T-helper 2 cell (primary cell): ENCODE measurements at places on chromosomes 6 and 20.

- DNase-seq, result no peak
These were observed 71.7 kb upstream of the RNF24 start for GRCh38 chr20:4086771-4087687.

DNA sequence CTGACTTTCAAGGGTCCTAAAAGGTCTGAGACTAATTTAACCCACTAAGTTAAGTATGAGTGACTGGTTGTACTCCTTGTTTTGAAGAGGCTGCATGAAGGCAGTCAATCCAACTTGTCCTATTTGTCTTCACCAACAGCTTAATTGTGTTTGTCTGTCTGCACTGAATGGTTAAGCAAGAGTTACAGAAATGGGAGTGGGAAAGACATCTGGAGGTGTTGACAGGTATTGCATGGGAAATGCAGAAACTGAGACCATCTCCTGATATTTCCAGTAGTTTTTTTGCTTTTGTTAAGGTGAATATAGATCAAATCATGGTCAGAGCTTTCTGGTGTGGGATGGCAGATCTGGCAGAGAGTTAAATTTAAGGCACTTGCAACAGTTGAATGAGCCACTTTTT is 6.5 kb downstream of the FUT9 start:
- DNase-seq, result no peak

DNA sequence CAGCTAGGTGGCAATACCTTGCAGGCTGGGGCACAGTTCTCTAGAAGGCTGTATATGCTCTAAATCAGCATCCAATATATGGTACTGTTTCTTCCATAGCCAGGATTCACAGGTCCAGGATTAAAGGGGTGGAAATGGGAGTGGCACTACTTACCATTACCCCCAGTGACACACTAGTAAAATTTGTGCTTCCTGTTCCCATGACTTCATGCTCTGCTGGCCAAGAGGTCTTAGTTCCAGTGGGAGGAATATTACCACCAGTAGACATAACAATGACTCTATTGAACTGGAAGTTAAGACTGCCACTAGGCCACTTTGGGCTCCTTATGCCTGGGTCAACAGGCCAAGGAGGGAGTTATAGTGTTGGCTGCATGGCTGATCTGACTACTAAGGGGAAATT is 174.3 kb upstream of the TNFAIP3 start:
- DNase-seq, result no peak

DNA sequence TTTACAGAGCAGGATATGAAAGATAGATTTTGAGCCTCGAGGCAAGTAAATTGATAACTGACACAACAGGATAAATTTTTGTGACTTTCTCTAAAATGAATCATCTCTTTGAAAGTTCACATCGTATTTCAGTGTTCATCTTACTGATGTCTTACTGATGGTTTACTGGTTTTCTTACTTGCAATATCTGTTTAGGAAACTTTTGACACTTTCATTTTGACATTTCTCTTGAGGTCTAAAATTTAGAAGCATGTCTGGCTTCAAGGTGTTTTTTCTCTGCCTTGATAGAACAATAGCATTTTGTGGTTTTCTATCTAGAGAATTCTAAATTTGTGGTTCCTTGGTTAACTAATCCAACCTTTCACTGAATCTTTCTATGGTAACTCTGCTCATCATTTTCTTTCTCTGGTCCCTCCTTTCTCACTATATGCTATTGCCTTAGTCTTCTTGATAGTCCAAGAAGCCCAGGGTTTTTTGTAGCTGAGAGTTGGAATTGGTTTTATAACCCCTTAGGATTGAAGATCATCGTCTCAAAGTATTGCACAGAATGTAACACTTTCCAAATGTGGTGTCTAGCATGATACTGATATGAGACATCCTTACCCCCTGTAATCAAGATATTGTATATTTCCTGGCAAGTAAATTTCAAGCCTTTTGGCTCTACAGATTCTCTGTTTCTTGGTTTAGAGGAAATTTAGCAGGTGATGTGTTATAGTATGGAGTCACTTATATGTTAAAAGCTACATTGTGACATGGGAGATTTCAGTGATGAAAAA is 98.7 kb downstream of the RNF144B start:
- DNase-seq, result no peak

DNA sequence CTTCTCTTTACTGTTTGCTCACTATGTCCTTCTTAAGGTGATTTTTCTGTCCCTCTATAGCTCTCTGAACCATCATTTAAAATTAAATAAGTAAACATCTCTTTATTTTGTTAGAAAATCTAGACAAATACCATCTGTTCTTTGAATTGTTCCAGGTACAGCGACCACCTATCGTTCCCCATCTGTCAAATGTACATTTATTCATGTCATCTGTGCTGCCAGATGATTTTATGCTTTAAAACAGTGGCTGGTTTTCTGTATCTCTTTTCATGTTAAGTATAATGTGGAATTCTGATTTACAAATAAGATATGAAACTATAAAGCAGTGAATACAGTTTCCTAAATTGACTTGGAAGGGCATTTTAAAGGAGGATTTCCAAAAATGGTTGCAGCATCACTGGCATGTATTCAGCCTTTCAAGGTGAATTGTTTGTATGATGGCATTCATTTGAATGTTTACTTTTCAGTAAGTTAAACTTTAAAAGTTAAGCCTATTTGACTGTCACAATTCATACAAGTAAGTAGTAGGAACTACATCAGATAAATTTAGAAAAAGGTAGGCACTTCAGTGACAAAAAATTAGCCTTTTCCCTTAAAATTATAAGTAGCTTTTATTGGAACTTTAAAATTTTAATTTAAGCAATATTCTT is 92.6 kb upstream of the CLVS2 start:
- DNase-seq, result no peak

- DNase-seq, result no peak
These were observed 8.5 kb downstream of the JARID2 start for GRCh38 chr6:15254070-15254975.

DNA sequence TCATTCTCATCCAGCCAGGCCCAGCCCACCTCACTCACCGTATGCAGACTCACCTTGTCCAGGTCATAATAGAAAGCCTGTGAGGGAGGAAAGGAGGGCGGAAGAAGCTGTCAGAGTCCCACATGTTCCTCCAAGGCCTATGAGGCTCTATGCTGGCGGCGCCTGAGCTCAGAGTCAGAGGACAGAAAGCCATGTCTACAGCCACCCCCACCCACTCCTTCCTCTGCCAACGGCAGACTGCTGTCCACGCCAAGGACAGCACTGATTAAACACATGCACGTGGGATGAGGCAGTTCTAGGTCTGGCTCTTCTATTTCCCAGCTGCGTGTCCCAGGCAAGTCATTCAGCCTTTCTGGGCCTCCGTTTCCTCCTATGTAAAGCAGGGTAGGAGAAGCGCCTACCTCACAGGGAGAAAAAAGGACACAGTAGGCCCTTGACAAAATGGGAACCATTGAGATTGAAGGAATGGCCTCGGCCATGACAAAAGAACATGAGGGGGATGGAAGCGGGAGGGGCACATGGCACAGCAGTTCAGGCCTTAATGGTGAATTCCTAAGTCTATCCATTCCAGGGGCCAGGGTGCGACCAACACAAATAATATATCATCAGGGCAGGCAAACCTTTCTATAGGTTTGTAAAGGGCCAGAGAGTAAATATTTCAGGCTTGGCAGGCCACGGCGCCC is 80.1 kb downstream of the RIPOR3 start:
- no peak for DNase-seq

DNA sequence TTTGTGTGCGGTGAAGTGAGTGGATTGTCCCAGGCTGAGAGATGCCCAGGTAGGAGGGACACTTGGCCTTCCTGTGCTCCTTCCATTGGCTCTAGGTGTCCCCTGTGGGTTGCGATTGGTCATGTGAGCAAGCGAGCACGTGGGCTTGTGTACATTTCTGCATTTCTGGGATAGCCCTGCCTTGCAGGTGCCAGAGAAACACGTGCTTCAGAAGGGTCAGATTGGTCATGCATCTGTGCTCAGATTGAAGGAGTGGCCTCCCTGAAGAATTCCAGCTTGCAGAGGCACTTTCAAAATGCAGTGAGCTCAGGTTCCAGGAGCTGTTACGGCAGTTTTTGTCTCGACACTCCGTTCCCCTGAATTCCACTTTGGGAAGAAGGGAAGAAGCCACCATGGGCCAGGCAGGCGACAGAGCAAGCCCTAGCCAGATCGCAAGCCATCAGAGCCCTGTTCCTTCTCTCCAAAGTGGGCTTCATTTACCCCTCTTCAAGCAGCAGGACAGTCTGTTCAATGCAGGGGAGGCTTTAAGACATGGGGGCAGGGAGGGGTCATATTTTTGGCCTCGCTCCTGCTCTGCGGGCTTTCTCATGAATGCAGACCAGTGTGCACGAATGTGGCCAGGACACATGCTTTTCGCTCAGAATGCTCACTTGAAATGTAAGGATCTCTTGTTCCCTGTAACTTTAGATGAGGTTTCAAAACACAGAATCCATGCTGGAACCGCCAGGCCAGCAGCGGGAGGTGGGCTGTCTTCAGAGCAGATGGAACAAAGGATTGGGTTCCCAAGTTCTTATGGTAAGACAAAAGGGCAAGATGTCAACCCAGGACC is 78.6 kb upstream of the AKAP12 start:
- no peak for DNase-seq

DNA sequence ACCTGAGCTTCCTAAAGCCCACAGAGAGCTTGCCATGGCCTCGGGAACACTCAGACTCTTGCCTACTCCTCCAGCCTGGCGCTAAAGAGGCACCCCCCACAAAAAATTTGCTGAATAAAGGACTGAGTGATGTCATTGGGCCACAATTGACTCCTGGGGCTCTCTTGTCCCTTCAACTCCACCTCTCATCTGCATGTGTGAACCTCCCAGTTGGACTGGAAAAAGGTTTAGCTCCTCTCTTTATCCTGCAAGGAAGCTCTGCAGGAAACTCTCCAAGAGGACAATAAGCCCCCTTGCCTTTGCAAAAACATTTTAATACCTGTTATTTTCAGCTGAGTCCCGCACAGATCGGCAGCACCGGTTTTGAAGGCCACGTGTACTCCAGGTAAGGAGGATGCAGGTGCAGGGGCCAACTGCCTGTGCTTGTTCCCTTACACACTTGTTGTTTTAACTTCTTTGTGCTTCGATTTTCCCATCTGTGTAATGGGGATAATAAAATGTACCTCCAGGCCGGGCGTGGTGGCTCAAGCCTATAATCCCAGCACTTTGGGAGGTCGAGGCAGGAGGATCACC is 107.3 kb downstream of the TFAP2C start:
- no peak for DNase-seq
